Naive thymus-derived CD4-positive, alpha-beta T cell (primary cell): ENCODE measurements at places on chromosomes 1 and 21.

DNA sequence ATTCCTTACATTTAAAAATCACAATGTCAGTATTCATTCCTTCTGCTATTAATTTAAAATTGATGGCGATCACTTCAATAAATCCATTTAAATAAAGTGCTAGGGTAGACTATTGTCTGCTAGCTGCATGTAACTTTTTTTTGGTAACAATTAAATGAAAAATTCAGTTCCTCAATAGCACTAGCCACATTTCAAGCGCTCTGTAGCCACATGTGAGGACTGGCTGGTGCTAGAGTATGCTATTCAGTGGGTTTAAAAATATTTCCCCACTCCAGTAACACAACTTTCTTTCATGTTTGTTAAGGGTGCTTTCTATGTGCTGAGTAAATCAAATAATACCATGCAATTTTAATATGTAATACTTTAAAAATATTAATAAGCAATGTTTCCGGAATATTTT, 108.2 kb downstream of the LTN1 start:
- DNase-seq: no peak

- DNase-seq: no peak
These were observed 121.7 kb downstream of the SIPA1L2 start for GRCh38 chr1:232508130-232508701.

DNA sequence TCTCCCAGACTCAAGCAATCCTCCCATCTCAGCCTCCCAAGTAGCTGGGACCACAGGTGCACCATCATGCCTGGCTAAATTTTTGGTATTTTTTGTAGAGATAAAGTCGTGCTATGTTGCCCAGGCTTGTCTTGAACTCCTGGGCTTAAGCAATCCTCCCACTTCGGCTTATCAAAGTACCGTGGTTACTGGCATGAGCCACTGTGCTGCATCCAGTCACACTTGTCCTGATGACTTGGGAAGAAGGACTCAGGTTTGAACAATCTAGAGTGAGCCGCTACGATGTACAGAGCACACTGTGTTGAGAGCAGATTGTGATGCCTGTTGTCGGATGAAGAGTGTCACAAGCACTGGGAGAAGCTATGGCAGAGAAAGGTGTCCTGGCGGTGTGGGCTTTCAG, 27.2 kb downstream of the RNF187 start:
- no peak for DNase-seq

DNA sequence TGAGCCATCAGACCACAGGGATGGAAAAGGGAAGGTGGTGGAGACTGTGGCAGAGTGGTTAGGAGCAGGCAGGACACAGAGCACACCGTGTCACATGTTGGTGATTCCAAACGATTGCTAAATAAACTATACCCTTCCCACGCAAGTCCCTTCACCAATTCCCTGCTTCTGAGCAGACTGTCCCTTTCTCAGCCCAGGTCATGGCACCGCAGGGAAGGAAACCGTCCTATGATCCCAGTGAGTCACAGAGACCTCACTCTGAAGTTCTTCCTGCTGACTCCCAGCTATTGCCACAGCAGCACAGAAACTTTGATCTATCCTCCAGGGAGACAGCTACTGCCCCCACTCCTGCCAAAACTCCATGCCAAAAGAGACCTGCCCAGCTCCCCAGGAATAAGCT, 19.2 kb downstream of the RIMS3 start:
- DNase-seq: no peak

DNA sequence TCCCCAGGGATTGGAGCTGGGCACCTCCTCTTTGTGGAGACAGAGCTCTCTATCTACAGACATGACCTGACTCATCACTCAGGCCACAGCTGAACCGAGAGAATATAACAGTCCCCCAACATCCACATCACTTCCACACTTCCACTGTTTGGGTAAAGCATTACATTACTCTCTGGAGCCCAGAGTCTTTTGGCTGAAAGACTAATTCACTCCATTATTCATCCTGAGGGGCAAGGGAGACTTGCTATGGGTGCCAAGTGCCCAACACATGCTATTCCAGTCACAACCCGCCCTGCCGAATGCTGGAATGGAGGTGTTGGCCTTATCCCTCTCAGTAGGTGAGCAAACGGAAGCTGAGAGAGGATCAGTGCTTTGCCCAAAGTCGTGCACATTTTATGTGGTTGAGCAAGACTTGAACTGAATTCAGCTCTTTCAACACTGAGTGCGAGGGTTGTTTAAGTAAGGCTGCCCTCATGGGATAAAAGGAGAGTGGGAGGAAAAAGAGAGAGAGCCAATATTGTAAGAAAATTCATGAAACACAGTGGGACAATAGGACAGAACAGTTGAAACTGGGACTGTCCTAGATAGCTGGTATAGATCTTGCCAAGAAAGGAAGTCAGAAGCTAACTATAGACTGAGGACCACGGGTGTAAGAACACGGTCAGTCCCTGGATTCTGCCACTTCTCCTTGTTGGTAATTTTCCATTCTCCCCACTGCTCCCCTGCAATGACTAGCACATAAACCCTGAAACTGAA, 13.5 kb upstream of the CHI3L1 start:
- DNase-seq: no peak

GRCh38 chr1:228342627-228343190, 63.9 kb downstream of the TRIM11 start:
- no peak for DNase-seq

DNA sequence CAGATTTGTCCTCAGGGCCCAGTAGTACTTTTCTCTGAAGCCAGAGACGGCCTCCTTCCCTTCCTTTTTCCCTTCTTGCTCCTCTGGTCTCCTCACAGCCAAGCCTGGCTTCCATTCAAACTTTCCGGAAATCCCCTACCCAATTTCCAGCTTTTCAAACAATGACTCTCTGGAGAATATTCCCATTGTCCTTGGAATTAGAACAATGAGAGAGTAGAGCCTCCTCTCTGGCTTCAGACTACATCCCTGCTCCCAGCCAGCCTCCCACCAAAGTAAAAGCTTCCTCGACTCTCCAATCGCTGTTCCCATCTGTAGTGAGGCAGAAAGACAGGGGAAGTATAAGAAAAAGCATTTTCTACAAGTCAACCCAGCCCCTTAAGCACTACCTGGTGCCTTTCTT, 77.7 kb upstream of the SOX13 start:
- DNase-seq: no peak

DNA sequence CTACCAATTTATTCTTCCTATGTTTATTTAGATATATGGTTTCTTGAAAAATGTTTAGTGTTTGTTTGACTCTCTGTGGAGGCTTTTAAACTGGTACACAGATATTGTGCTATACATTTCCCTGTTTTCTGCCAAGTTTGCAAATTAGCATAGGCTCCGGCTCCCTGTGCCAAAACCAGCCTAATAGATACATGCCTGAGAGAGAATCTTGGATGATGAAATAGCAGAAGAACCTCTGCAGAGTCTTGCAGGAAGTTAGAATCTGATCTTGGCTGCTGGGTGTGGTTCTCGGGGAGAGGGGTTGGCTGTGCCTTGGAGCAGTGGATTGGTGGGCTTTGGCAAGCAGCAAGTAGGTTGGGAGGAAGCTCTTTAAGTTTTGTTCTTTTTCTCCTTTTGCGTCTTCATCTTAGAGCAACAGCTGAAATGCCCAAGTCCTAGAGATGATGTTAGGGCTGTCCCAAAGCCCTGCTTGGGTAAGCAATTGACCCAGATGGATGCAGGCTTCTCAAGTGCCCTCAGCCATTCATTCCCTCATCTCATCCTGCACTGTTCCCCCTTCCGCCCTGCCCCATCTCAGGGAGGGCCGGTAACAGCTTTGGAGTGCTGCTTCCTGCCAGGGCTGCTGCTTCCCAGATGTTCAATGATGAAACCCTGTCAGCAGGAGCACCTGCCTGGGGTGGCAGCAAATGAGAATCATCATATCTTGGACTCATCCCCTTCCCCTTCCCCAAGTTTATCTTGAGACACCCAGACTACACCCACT, 9.3 kb downstream of the PLA2G2A start:
- DNase-seq: no peak

DNA sequence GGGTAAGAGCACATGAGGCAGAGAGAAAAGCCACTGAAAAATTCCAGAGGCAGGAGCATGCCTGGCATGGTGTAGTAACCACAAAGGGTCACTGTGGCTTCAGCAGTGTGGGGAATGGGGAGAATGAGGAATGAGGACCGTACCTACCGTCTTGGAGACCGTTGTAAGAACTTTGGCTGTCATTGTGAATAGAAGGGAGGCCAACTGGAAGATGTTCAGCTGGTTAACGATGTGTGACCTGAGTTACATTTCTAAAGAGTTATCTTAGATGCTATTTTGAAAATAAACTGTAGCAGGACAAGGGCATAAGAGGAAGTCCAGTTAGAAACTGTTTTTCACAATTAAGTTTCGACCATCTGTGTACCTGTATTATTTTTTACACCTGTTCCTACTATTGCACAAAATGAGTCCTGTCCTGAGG, 365.5 kb upstream of the SGIP1 start:
- DNase-seq: no peak

DNA sequence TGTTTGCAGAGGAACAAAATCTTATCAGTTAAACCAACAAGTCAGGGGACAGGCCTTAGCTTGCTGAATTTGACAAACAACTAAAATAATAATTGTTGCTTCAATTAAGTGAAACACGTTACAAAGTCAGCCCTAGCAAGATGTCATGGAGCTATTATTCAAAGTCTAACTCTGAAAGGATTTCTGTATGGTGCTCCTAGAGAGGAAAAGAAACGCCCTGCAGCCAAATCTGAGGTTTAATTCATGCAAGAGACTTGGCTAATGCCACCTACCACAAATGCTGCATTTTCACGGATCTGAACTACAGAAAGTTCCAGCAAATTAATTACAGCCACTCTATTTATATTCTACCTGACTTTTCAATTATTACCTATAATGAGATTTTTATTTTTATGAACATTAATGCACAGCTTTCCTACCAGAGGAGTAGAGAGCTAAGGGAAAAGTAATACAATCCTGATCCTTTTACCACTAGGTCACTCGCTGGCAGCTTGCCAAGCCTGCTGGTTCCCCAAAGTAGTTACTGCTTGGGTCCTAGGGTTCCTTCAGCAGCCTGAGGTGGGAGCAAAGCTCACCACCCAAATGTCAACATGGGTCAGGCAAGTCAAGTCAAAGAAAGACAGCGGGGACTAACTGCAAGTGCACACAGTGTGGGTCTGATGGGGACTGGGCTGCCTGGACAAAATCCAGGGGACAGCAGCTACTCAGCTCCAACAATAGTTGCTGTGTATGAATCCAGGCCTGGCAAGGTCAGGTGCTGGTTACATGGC, 8.5 kb downstream of the COLGALT2 start:
- DNase-seq: no peak

DNA sequence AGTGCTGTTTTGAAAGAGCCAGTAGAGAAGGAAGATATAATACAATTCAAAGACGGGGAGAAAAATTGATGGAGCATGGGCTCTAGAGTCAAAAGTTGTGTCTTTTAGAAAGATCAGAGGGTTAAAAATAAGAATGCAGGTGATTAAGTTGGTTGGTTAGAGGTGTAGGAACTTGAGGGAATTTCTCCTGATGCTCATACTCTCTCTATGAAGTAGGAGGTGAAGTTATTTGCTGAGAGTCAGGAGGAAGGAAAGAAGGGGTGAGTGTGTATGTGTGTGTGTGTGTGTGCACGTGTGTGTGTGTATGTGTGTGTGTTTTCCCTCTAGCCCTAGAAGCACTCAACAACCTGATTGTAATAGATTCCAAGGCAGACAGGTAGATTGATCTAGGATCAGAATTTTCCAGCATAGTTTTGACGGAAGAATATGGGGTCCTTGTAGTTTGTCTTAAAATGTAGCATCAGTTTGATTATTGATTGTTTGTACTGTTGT, 88.3 kb upstream of the MACF1 start:
- DNase-seq: no peak

GRCh38 chr1:193221651-193222050, 35.2 kb upstream of the B3GALT2 start:
- no peak for DNase-seq

DNA sequence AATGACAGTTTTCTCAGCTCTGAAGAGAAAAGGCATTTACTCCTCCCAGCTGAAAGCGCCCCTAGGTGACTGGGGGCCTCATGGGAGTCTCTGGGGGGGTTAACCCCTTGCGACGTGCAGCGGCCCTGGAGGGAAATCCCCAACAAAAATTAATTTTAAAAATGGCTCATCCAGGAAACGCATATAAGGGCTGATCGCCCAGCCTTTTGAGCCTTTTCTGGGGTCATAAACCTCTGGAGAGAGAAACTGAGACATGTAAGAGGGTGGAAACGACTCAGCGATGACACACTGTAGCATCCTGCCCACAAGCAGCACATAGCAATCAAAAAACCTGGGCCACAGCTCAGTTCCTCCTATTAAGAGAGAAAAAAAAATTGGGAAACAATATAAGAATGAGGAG, 20.4 kb upstream of the HPDL start:
- no peak for DNase-seq

- DNase-seq: no peak
These were observed 61.0 kb downstream of the MATN1 start for GRCh38 chr1:30662291-30662840.

GRCh38 chr1:10257851-10258250, 47.5 kb downstream of the KIF1B start:
- DNase-seq: no peak

GRCh38 chr1:1353389-1354151, 4.4 kb upstream of the DVL1 start:
- DNase-seq: no peak

DNA sequence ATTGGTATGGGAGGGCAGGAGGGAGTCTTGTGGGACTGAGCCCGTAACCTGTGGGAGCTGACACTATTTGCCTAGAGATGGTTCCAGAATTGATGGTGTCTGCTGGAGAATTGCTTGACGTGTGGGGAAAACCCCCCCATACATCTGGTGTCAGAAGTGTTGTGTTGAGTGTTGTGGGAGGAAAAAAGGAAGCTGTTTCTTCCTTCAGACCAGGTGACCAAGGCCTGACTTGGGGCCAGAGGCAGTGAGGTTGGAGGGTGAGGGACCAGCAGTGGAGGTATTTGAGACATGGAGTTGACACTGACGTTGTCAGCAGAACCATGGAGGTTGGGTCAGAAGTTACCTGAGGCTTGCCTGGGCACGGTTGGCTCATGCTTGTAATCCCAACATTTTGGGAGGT, 8.3 kb downstream of the SHISAL2A start:
- DNase-seq: no peak

- no peak for DNase-seq
These were observed 38.4 kb downstream of the F3 start for GRCh38 chr1:94503153-94503552.

- no peak for DNase-seq
These were observed 303.6 kb downstream of the PTPRC start for GRCh38 chr1:198942466-198942865.

- DNase-seq: peak; percentile 77
These were observed 24.8 kb upstream of the SELENON start for GRCh38 chr1:25774921-25775771.
